BE2C (cell line): ENCODE measurements at places on chromosomes 4 and X.

GRCh38 chr4:18850867-18851266 is 829.3 kb upstream of the LCORL start:
- peak; percentile 72 for DNase-seq

- no peak for DNase-seq
Observed at GRCh38 chr4:7759216-7759615, 180.4 kb downstream of the AFAP1 start.

GRCh38 chr4:14193601-14194000 is 566.1 kb upstream of the BOD1L1 start:
- no peak for DNase-seq

GRCh38 chr4:59222221-59222620 is 1977.9 kb upstream of the ADGRL3 start:
- no peak for DNase-seq

DNA sequence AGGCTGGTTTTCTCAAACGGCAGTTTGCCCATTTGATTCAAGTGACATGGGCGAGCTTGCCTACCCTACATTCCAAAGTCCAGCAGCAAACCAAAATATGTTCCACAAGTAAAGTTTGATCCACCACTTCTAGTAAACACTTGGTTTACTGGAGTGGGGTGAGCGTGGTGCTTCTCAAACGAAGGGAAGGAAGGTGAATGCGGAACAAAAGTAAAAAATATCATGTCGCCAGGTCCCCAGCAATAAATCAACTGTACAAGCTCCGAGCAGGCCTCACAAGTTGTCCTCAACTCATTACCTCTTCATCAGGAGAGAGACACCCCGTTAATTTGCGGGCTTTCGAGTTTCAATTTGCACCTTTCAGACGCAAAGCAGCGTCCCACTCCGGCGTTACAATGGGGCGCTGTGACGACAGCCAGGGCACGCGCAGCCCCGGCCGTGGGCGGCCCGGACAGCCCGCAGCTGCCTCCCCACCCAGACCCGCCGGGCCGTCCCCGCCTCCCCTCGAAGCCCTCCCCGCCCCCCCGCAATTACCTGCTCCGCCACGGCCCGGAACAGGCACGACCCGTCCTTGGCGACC is 1.0 kb downstream of the OTUD4 start:
- DNase-seq: peak; percentile 58

- no peak for DNase-seq
Observed at GRCh38 chrX:111047575-111047974, 48.4 kb upstream of the PAK3 start.

DNA sequence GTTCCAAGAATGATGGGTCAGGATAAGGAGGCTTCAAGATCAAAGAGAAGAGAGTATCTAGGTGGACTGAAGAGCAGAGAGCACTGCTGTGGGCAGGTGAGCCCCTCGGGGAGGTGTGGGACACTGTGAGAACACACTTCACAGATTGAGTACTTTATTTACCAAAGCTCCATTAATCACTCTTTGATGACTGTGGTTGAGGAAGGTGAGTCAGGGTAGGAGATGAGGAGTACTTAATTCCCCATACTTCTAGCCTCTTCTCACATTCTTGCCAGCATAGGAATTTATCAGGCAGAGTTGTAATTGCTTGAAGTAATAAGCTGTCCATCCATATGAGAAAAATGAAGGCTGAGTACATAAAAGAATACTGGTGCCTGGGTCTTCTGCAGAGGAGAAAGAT is 375.3 kb downstream of the PCDH10 start:
- DNase-seq: no peak

DNA sequence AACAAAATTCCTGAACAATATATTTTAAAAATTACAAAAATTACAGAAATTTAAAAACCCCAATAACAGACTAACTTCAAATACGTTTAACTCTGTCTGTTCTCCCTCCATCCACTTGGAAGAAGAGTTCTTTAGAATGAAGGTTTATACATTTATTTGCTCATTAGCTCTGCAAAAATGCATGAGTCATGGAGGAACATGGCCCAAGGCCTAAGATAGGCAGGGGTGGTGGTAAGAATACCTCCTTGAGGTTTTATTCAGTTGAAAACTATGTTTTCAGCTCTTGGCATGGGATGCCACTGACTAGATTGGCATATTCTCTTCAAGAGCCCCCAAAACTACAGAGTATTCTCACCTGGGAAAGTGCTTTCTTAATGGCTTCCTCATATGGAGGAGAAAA is 8.8 kb upstream of the LRRC66 start:
- DNase-seq: no peak

GRCh38 chrX:88378406-88378805 is 368.6 kb upstream of the CPXCR1 start:
- DNase-seq: no peak

- DNase-seq: peak; percentile 59
Observed at GRCh38 chr4:186942758-186943377, 219.2 kb upstream of the FAT1 start.

DNA sequence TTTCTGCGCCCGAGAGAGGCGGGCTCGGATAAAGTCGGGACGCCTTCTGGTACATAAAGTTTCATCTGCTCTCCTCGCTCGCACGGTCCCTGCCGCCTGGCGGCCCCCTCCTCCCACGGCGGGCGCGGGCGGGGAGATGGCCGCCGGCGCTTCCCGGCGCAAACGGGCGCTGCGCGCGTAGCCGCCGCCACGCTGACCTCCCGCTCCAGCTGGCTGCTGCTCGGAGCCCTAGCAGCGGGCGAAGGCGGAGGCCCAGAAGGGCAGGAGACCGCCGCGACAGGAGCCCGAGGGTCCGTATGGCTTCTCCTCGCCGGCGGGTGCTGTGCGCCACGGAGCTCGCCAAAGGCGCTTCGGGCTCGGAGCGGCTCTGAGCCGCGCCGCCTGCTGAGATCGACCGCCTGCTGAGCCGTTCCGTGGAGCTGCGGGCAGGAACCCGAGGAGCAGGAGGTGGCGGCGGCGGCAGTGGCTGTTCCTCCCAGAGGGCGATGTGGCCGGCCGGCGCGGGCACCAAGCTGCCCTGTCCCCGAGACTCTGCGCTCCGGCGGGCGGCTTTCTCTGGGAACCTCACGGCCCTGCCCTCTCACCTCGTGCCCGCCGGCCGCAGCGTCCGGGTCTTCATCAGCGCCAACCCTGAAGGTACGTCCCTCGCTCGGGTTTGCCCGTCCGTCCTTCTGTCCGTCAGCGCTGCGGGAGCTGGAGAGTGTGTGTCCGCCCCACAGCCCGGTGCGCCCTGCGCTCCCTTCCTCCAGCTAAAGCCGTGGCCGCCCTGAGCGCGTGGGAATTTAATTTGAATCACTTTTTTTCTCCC is at the start of gene NWD2:
Gene NWD2 (plus strand): TSS at position 161 of the 808 bp plus-strand sequence. CDS start 325 bp downstream, at position 486.
- DNase-seq: peak; percentile 6

- DNase-seq: no peak
Observed at GRCh38 chrX:40853004-40853815, 117.9 kb upstream of the MED14 start.

DNA sequence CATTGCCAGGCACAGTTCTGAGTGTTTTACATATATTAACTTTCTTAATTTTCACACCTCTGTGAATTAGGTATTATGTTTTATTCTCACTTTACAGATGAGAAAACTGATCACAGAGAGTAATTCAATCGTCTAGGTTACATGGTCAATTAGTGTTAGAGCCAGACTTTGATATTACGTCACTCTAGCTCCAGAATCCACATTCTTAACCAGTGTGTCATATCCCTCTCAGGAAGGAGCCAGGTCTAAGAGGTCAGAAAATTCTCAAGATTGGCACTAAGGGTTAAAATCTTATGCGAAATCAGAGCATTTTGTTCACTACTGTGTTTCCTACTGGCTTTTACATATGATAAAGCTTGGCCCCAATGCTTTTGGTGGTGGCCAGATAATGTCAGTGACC is 7.4 kb downstream of the DMP1 start:
- DNase-seq: no peak

DNA sequence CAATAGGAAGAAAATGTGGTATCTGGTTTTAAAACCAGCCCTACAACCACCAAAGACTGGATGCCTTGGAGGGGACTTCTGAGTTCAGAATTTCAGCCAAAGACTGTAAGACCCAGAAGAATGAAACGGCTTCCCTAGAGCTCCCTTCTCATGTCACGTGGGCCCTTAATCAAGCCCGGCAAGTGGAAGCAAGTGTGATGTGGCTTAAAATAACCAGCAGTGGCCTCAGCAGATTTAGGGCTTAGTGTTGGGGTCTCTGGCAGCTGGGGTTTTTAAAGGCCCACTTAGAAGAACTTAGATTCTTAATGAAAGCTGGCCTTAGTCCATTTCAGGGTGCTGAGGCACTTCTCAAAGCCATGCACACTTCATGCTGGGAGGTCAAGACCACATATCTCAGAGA is 111.2 kb upstream of the TBC1D9 start:
- DNase-seq: no peak

DNA sequence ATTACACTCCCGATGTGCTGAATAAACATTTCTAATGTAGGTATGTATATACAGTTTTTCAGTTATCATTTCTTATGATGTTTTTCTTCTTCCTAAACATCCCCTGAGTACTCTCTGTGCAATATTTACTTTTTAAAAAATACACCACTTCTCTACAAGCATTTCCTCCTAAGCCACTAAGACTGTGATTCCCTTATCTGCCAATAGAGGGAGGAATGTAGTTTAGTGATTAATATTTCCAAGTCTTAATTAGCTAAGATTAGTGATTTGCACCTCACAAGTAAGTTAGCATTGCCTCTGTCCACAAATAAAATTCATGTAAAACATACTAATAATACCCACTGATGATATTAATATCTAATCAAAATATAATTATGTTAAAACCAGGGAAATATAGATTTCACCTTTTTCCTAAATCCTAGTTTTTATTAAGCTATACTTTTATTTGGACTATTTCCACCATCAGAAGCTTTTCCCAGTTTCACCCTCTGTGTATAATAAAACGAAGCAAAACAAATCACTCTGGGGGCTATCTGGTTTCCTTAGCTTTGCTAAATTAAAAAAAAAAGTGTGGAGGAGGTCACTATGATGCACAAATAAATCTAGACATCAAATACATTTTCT is 909.1 kb downstream of the FAT4 start:
- no peak for DNase-seq

DNA sequence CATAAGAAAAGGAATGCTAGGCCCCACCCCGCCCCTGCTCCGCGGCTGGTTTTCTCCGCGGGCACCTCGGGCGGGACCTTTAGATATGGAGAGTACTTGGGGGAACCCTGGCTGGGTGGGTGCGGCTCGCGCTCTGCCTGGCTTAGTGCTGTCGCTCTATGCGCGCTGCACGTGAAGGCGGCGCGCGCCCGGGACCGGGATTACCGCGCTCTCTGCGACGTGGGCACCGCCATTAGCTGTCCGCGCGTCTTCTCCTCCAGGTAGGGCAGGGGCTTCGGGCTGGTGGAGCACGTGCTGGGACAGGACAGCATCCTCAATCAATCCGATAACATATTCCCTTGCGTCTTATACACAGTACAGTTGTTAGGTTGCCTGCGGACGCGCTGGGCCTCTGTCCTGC is 56.0 kb downstream of the MAGEB10 start:
- DNase-seq: no peak

- no peak for DNase-seq
Observed at GRCh38 chr4:156966836-156967235, 4.8 kb downstream of the PDGFC start.

GRCh38 chr4:7598939-7599790 is 164.4 kb upstream of the PSAPL1 start:
- DNase-seq: no peak

DNA sequence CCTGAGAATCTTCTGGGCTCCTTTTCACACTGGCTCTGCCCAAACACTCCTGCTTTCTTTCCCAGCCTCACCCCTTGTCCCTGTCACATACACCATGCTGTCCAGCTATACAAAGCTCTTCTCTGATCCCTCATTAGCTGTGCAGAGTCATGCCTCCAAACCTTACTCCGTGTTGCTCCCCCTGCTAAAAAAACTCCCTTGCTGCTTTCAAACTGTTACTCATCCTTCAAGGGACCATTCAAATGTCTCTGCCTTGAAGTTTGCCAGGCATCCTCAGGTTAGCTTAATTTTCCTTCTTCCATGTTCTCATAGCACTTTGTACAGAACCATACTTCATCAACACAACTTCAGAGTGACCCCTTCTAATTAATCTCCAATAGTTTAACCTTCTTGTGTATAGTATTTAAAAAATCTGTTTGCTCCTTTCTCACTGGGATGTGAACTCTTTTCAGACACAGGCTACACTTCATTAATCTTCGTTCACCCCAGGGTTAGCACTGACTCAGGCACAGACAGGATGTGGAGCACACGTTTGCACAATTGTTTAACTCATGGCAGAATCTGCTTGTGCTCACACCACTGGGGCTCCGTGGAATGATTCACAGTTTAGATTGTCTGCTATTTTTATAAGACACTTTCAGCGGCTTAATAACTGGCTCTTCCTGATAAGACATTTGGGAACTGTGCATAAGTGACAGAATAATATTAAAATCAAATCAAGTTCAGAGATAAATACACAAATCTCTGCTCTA is 21.4 kb upstream of the SEL1L3 start:
- no peak for DNase-seq

GRCh38 chr4:73012673-73013072 is 56.8 kb downstream of the COX18 start:
- DNase-seq: no peak

GRCh38 chrX:130024127-130024526 is 41.7 kb downstream of the BCORL1 start:
- peak; percentile 78 for DNase-seq

- DNase-seq: peak; percentile 19
Observed at GRCh38 chrX:103376979-103377324, 614 bp downstream of the BEX3 start.

- DNase-seq: no peak
Observed at GRCh38 chr4:2433609-2434350, 15.0 kb downstream of the CFAP99 start.

DNA sequence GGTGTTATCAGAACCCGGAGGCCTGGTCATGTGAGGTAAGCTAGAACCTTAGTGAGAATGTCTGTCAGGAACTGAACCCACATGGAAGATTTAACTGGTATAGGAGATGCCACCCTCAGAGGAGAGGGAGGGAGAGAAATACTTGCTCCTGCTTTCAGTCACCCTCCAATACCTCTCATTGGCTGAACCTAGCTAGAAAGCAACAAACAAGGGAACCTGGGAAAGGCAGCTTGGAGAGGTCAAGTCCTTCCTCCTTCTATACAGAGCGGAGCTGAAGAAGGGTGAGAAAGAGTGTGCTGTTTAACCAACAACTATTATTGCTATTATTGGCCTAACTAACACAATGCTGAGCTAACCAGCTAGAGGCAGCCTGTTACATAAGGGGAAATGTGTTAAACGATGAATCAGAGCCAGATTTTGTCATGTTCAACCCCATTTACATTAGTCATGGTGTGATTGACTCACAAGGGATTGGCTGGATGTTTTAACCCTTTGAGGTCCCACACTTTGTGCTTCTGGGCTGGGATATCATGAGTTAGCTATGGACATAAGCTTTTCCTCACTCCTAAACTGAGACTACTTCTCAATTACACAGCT is 96.5 kb upstream of the ESX1 start:
- no peak for DNase-seq

GRCh38 chr4:120847019-120847582 is 75.4 kb downstream of the PRDM5 start:
- DNase-seq: no peak

DNA sequence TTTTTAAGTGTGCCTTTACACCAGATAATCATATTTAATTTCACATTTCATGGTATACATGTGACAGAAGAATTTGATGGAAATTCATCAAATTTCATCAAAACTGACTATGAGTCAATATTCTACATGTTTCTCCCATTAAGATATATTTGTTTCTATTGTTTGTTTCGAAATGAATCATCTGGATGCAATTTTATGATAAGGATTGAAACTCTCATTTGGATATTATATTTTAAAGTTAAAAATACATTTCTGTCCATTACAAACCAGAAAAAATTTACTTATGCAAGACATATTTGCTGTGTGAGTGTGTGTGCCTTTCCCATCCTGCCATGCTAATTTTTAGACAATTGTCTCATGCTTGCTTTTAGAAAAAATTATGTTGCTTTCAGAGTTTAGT is 52.2 kb downstream of the SULT1B1 start:
- DNase-seq: no peak
